ENCODE measurements at places on chromosomes 3 and 15. TPM values are rescaled to one million over a fixed set of nuclear protein-coding genes. Genes with fewer than 3 reads are reported as not detected.

The SEC22A gene
- 15.6 TPM for total RNA-seq

The VGLL4 gene
- total RNA-seq = 45.9 TPM

The SEMA3F gene
- total RNA-seq = 147 TPM

The TEX55 gene
- total RNA-seq = not detected

The ACAA1 gene
- 77.5 TPM for total RNA-seq

The SEMA6D gene
- total RNA-seq = 1.3 TPM

The FAM219B gene
- 69.3 TPM for total RNA-seq

The TRPM7 gene
- 52.9 TPM for total RNA-seq

The SLC22A13 gene
- 1.6 TPM for total RNA-seq

The SLC2A2 gene
- not detected for total RNA-seq

GRCh38 chr3:57876632-57877031 lies 120.5 kb downstream of the SLMAP start:
- DNase-seq = no peak

GRCh38 chr3:177802151-177802900 lies 605.0 kb upstream of the TBL1XR1 start:
- DNase-seq = no peak

DNA sequence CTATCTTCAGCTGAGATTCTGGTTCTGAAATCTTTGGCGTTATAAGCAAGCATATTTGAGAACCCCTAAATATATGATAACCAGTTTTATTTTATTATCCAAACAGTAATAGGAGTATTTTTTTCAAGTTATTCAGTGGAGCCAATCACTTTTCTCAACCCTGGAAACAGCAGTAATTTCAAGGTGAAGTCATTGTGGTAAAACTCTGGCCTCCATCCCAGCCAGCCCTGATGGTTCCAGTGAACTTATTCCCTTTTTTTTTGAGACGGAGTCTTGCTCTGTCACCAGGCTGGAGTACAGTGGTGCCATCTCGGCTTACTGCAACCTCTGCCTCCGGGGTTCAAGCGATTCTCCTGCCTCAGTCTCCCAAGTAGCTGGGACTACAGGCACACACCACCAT lies 545.4 kb upstream of the IL12A start:
- DNase-seq = no peak

DNA sequence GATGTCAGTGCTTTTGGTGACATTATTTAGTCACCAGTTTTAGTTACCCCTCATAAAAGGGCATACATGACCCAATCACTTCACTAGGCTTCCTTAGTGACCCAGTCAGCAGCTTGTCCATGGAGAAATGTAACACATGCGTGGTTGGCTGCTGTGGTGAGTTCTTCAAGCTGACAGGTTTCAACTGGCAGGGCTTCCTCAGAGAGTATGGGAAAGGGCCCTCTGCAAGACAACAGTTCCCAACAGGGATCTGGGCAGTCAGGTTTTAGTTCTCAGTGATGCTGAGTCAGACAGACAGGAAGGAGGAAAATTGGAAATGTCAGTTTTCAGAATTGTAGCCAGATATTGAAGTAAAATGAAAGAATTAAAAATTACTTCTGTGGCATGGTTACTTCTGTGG lies 282.5 kb downstream of the TBL1XR1 start:
- DNase-seq = no peak

DNA sequence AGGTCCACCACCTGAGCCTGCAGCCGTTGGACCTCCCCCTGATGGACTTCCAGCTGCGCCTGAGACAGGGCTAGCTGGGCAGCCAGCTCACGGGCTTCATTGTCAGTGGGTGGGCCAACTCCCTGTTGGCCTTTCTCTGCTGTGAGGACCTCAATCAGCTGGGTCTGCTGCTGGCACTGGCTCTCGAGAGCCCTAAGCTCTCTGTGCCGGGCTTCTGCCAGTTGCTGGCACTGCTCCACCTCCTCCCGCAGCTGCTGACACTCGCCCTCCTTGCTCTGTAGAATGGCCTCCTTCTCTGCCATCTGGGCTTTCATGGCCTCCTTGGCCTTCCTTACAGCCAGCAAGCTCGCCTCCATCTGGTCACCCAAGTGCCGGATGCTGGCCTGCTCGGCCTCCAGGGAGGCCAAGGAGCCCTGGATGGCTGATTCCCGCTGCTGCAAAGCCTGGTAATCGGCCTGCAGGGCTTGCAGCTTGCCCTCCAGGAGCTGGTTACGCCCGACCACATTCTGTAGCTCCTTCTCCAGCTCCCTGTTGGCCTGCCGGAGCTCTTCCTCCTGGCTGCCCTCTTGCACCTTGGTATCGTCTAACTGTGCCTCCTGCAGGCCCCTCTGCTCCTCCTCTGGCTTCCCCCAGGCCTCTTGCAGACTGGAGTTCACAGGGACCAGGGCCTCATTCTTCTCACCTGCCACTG lies 23.8 kb downstream of the CXCR6 start:
- DNase-seq = no peak

DNA sequence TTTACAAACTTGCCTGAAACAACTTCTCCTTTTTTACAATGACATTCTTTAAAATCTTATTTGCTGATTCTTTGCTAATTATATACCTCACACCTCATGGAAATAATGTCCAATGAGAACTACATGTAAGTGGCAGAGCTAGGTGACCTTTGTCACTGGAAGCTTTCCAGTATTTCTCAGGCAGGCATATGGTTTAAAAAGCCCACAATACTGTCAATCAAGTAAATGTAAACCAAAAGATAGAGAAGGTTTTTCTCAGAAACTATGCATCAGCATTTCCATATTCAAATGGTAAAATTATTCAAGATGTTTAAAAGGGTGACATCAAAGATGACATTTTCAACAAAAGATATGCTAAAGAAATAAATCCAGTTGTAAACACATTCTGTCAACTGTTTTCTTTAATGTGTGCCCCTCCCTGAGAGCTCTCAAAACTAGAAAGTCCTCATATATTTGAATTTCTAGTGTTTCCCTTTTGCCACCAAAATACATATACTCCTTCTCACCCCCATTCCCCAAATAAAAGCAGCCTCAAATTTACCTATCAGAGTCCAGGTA lies 10.1 kb upstream of the STRIT1 start:
- DNase-seq = no peak

DNA sequence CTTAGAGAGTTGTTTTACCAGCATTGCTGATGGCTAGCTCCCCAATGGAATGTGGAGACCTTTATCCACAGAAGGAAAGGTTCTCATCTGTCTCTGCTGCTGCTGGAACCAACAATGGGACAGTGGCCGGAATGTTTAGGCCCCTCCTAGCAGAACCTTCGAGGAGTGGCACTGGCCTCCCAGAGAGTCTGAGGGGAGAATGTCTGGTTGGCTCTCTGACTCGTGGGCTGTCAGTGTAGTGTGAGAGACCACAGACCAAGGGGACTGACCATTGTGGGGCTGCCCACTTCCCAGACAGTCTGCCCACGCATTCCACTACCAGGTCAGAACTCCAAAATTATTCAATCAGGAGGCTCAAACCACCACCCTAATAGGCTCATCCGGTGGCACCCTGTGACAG lies 5.1 kb downstream of the RASL12 start:
- DNase-seq = peak; percentile 43

GRCh38 chr15:86572368-86572841 lies 492.7 kb downstream of the AGBL1 start:
- peak; percentile 67 for DNase-seq

DNA sequence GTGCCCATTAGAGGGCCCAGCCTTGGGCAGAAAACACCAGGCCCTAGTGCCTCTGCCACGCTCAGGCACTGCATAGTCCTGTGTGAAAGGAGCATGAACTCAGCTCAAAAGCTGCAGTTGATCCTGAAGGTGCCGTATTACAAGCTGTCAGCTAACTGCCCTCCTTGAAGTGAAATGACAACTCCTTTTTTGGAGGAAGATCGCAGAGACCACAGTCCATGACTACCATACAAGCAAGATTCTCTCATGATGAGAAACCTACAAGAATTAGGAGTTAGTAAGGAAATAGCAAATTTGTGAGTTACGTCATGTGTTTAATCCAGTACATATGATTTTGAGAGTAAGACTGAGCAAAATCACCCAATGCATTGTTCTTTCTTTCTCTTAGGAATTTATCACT lies 513.9 kb upstream of the NR2F2 start:
- DNase-seq = no peak

GRCh38 chr3:116299646-116300081 lies 145.6 kb downstream of the LSAMP start:
- no peak for DNase-seq

GRCh38 chr15:80180468-80180867 lies 27.7 kb downstream of the FAH start:
- no peak for DNase-seq

GRCh38 chr15:45333550-45333949 lies 44.8 kb downstream of the GATM start:
- no peak for DNase-seq

GRCh38 chr3:54443561-54444161 lies 321.3 kb downstream of the CACNA2D3 start:
- DNase-seq = no peak

DNA sequence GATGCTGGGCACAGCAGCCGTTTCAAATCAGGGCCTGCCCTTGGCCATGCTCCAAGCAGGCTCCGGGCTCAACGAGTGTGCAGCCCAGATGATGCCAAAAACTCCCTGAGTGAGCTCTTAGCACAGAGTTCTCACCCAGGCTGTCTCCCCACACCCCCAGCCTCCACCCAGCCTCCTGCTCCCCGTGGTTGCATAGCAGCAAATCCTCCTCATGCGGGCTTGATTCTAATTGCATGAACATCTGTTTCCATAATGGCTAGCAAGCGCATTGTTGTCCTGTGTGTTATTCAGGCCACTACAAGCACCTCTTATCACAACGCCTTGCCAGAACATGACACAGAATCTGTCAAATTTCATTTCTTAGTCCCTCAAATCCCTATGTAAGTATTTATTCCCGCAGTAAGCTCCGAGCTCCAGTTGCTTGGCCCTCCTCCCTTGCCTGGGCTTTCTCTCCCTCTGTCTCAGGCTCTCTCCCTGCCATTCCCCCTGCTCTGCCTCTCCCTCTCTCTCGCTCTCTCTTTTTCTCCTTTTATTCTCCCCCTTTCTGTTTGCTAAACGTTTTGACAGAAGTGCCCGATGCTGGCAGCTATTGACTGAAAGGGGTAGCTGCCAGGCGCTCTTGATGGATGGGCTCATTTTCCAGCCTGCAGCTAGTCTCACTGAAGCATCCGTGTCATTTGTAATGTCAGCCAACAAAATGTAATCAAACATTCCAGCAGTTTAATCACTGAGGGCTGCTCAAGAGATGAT lies 306.5 kb downstream of the IL20RB start:
- no peak for DNase-seq

GRCh38 chr3:49386056-49386756 lies 25.6 kb downstream of the RHOA start:
- no peak for DNase-seq

GRCh38 chr3:157407769-157408168 lies 28.9 kb upstream of the PTX3 start:
- no peak for DNase-seq

- DNase-seq = no peak
Observed at GRCh38 chr3:64856106-64856505, 168.3 kb upstream of the ADAMTS9 start.

DNA sequence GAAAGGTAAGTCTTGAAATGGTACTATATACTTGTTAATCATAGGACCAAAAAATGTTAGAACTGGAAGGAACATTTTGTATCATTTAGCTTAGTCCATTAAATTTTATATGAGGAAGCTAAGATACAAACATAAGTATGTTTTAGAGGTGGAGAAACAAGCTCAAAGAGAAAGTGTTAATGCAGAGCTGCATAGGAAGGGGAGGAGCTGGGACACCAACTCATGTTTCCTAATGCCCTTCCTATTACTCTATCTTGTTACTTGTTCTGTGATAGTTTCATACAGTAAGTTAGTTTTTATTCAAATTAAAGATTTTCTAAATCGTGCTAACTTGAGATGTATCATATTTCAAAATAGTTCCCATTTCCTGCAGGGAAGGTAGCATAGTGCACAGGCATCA lies 7.4 kb downstream of the SLC35A5 start:
- DNase-seq = no peak

DNA sequence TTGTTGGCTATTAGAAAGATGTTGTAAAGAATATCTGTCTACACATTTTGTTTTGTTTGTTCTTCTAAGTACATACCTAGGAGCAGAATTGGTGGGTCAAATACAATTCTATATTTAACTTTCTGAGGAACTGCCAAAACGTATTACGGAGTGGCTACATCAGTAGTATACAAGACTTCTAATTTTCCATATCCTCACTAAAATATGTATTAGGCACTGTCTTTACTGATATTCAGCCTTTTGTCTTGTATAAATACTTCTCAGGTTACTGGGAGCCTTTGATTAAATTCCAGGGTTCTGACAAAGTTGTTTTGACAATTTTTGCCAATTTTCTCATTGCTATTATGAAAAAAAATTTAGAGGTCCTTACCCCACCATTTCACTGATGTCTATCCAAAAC lies 146.7 kb downstream of the NR2E3 start:
- no peak for DNase-seq

- peak; percentile 84 for DNase-seq
Observed at GRCh38 chr3:136819731-136820679, 1.1 kb downstream of the SLC35G2 start.

- no peak for DNase-seq
Observed at GRCh38 chr3:151445273-151446001, 15.4 kb downstream of the IGSF10 start.

DNA sequence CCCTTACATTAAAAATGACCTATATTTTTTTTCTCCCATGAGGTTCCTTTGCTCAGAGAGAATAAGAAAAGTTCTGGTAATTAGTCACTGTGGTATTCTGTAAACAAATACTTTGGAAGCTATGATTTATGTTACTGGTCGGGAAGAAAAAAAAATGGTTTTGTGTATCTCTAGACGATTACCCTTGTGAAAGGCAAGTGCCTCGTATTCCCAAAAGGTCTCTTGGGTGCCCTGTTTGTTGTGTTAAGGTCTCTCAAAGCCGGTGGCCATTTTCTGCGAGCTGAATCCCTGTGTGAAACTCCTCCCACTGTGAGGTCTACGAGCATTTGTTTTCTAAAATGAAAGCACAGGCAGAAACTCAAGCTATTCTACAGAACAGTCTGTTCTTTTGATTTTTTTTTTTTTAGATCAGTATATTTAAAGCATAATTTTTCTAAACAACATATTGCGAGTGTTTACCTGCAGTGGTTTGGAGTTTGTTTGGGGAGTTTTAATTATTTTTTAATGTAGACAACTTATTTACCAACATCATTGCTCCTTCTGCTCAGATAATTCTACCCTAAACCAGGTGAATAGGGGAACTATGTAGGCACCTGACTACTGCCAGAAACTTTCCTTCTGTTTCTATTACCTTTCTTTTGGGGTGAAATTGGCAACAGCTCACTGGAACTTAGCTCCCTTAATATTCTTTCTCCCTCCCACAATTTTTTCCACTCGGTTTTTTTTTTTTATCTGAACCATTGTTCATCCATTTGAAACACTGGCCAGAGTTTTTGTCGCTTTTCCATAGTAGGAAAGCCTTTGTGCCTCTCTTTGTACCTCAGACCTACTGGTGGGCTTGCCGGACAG lies 44.0 kb downstream of the ZBTB38 start:
- no peak for DNase-seq

Measured in spleen (tissue), 13 donors.